ENCODE measurements at places on chromosomes 1 and 21.

- no peak for DNase-seq
Observed at GRCh38 chr1:22249928-22250680, 107.2 kb upstream of the WNT4 start.

DNA sequence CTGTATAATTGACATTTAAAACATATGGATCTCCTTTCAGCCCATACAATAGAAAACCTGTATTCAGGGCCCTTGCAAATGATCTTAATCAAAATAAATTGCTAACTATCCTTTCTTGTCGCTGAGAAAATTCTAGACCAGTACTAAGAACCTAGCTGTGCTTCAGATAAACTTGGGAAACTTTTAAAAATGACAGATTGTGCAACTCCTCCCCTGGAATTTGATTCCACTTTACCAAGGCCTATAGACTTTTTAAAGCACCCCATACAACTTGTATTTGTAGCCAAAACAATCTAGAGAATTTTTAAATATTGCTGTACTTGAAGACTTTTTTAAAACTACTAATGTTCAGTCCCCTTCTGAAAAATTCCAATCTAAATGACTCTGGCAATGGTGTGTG, 51.6 kb downstream of the ZNF644 start:
- no peak for DNase-seq

GRCh38 chr1:151167116-151167515, 1.2 kb downstream of the SCNM1 start:
- DNase-seq = no peak

GRCh38 chr21:15872236-15872635, 142.5 kb downstream of the USP25 start:
- DNase-seq = no peak

DNA sequence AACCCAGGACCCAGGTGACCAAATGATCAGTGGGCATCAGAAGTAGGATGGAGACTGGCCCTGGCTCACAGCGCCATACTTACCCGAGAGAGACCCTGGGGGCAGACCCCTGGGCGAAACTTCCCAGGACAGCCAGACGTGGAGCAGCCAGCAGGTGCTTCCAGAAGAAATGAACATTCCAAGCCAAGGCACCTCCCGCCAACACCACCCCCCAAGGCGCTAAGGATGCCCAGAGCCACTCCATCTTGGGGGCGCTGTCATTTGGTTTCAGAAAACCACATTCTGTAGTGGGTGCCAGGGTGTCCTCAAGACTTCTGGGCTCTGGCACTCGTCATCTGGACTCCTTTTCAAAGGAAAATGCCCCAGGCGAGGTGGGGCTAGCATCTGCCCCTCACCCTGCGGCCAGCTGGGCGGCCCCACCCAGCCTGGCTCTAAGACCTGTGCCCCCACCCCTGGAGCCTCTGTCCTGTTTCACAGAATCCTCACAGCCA, 98.8 kb downstream of the RIPK4 start:
- no peak for DNase-seq

DNA sequence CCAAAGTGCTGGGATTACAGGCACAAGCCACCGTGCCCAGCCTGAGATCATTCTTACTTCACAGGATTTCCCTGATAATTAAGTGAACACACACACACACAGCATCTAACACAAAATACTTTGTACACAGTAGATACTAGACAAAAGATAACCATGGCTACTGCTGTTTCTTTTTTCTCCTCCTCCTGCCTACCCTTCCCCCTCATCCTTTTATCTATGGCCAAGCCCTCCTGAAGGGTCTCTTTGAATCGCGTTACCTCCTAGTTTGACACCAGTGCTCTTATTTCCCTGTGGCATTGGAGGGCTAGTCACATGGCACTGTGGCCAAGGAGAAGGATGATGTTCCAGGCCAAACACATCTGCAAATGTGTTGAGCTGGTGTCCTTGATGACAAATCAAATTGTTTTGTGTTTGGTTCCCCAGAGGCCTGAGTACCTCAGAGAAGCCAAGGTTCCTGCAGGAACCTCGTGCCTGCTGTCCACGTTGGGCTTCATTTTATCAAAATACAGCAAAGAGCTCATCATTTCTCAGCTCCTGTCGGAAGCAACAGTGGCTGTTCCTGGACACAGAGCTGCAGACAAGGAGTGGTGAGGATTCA, 20.6 kb downstream of the NDUFS5 start:
- DNase-seq = no peak

GRCh38 chr1:96544831-96545221, 176.8 kb upstream of the PTBP2 start:
- DNase-seq = no peak

DNA sequence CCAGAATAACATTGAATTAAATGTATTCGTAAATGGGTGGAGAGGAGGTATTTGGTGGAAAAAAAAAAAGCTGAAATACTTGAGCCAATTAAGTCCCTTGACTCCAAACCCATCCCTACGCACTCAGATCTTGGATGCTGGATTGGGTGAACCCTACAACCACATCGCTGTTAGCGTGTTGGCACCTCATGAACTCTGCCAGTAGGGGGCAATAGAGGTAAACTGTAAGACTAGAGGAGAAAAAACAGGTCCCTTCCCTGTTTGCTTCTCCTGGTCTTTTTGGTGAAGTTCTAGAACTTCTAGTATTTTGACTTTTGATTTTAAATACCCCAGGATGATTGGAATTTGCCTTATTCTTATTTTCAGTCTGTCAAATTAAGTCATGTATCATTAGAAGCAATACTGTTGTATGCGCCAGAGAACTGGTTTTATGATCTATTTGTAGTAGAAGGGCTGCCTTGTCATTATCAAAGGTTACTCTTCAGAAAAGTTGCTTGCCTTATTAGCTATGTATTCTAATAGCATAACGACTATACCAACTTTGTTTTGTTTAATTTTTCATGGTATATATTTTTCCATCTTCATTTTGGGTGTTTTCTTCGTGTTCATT, 1.9 kb upstream of the OR13G1 start:
- DNase-seq = no peak

DNA sequence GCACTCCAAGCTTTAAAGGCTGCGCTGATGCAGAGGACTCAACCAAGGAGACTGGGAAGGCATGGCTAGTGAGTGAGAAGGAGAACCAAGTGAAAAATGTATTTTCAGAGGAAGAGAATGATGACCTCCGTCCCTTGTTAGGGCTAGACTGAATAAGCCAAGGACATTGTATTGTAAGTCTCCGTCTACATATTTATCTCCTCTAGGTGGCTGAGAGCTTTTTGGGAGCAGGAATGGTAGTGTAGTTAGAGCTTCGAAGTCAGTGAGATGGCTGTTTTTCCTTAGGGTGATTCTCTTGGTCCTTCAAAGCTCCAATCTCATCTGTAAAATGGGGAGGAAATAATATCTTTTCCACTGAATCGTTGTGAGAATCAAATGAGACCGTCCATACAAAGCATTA, 37.6 kb downstream of the ZBTB40 start:
- DNase-seq = no peak

GRCh38 chr1:160855181-160855981, 7.3 kb downstream of the CD244 start:
- no peak for DNase-seq

DNA sequence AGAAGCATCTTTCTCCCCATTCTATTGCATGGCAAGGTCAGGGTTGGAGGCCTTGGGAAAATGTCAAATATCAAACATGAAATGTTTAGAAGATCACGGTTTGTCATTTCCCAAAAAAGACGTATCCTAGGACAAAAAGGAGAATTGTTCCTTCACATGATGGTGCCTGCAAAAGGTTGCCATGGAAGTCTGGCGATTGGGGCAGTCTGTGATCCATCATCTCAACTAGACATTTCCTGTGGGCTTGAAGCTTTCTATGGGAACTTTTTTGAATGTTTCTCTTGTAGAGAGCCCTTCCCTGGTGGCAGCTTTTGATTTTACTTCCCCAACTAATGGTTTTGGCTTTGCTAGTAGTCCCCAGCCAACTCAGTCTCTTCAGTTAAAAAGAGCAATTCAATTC, 106.3 kb downstream of the TGFB2 start:
- no peak for DNase-seq

- no peak for DNase-seq
Observed at GRCh38 chr1:12410351-12410750, 180.5 kb downstream of the VPS13D start.

DNA sequence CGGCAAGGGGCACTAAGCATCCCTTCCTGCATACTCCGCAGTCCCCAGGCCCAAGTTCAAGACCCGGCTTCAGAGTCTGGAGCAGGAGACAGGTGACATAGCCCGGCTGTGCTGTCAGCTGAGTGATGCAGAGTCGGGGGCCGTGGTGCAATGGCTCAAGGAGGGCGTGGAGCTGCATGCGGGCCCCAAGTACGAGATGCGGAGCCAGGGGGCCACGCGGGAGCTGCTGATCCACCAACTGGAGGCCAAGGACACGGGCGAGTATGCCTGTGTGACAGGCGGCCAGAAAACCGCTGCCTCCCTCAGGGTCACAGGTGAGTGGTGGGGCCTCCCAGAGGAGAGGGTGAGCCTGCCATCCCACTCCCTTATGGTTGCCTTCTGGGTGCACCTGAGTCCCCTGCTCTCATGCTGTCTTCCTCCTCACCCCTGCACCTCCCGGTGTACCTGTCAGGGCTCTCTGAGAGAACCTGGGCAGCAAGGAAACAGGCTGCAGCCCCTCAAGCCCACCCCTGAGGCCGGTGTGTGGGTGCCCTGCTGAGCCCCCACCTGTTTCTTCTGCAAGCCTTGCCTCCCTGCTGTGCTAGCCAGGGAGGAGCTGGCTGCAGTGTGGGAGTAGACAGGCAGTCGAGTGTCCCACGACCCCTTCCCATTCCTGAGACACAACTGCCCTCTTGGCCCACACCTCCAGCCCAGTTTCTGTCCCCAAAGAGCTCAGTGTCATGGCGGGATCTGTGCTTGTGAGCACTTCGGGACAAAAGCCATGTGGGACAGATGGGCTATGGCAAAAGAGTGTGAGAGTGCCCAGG, 99.2 kb downstream of the TRIM11 start:
- DNase-seq = no peak

- no peak for DNase-seq
Observed at GRCh38 chr21:42844411-42845113, 34.8 kb downstream of the WDR4 start.

- no peak for DNase-seq
Observed at GRCh38 chr1:4662723-4663122, 8.3 kb downstream of the AJAP1 start.

- no peak for DNase-seq
Observed at GRCh38 chr1:173249349-173249748, 42.2 kb upstream of the TNFSF4 start.

DNA sequence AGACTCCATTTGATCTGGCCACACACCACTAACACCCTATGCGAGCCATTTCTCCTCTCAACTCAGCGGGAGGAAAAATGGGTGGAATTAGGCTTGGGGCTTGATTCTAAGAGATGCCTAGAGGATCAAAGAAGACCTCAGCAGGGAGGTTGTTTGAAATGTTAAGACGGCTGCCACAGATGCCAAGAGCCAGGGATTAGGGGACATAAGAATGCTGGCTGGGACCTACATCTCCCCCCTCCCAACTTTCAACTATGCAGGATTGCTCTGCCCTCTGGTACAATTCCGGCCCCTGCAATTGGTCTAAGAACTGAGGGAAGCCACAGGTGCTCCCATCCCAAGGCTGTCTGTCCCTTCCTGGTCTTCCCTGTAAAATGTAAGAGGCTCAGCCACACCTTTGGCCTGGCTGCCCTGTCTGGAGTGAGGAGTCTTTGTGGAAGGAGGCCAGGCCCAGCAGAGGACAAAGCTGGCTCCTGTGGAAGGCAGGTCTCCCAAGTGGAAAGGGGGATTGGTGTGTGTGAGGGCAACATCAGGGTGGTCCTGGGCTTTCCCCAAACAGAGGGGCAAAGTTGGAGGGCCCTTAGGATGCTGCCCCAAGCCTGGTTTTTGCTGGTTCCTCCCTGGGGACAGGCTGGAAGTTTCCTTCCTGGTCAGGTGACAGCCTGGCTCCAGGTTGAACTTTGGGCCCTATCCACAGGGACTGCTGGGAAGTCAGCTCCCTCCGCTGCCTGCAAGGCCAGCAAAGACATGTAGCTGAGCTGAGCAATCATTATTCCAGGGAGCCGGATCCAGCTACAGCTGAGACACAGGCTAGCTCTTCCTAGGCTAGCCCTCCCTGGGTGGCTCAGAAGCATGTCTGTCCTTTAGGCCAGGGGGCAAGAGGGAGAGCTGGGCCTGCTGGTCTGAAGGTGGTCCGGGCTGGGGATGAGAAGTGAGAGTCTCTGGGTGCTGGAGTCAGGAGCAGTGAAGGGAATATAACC, 34.5 kb upstream of the SYNC start:
- no peak for DNase-seq

GRCh38 chr1:35691080-35691479, 27.6 kb downstream of the C1orf216 start:
- DNase-seq = no peak

DNA sequence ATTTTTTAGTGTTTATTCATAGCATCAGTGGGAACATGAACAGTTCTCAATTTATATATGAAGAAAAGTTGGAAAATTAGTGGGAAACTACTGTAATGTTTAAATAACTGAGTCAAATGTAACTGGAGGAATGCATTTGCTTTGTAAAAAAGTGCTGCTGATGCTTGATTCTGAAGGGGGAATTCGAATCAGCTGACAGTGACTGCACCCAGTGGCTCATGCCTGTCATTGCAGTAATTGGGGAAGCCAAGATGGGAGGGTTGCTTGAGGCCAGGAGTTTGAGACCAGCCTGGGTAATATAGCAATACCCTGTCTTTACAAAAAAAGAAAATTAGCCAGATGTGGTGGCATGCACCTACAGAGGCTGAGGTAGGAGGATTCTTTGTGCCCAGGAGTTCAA, 398.4 kb downstream of the ZP4 start:
- DNase-seq = no peak

DNA sequence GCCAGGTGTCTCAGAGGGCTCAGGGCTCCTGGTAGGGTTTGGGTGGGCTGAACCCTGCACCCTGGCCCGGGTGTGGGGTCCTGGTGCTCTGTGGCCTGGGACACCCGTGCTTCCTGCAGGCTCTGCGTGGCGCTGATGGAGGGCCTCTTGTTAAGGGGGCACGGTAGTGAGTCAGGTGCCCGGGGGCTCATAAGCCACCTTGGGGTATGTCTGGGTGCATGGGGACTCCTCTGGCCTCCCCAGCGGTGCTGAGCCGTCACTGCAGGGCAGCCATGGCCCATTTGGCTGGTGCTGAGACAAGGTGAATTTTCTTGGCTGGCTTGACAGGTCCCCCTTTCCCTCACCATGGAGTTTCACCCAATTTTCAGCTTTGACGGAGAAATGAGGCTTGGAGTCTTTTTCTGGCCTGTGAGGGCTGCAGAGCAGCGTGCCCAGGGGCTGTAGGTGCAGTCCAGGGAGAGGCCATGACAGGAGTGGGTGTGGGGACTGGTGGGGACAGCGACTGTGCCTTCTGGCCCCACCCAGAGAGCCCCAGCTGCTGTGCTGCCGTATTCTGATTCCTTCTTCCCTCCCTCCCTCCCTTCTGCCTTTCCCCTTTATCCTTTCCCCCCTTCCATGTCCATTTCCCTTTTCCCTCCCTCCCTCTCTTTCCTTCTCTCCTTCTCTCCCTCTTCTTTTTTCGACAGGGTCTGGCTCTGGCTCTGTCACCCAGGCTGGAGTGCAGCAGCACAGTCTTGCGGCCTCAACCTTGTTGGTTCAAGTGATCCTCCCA, 40.4 kb downstream of the SKI start:
- DNase-seq = no peak

GRCh38 chr1:233427907-233428306, 100.4 kb downstream of the MAP3K21 start:
- DNase-seq = no peak
